ENCODE measurements at places on chromosomes 11 and 22.

- no peak for DNase-seq
Measured at GRCh38 chr22:39724390-39724789, 153.8 kb downstream of the CACNA1I start.

DNA sequence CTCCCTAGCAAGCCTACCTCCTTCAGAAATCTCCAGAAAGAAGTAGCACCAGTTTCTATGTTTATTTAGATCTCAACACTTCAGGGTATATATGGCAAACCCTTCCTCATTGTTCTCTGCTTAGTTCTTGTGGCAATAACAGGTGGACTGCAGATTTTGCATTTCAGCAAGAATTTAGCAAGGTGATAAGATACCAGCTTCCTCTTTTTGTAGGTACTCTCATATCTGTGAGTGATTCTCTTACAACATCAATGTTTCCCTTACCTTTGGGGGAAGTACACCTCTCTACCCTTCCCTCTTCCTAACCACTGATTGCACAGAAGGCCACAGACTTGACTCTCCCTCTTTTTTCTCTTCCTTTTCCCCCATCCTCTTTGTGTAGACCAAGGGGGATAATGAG, 230.9 kb upstream of the SESN3 start:
- no peak for DNase-seq

DNA sequence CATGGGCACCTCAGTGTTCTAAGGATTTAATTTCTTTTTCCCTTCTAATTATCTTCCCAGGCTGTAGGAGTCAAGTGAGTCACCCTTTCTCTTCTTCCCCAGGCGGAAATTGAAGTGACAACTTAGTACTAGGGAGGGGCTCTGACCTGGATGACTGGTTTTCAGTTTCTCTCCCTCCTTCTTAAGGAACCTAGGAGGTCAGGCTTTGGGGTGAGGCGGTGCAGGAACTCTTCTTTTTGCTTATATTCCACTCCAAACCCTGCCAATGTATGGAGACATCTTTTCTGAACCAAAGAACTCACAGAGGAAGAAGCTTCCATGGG, 12.6 kb downstream of the ZDHHC5 start:
- peak; percentile 41 for DNase-seq

DNA sequence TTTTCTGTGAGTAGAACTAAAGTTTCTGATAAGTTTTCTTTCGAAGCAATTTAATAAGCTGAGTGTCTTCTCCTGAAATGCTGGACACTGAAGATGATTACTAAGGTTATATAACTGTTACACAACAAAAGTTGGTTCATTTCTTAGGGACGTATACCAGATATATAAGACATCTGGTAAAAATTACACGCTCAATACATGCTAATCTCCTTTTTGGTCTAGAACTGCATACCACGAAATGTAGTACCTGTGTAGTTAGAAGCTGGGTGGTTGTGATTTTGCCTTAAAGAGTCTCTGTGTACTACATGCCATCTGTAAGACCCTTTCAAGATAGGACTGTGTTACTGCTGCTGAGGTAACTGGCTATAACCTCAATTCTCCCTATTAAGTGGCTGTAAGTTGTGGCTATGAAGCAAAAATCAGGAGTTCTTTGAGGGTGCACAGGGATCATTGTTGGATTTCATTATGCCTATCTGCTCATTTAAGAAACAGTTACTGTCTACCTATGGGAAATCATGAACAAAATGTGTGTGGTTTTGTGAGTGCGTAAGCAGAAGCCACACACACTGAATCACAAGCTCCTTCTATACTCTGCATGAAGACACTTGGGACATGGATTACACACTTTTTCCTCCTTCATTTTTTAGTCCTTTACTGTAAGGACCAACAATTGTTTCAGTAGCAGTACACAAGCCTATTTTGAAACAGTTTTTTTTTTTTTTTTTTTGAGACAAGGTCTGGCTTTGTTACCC, 195.9 kb downstream of the SWAP70 start:
- DNase-seq: peak; percentile 36

- no peak for DNase-seq
Measured at GRCh38 chr22:39132871-39133524, 19.5 kb downstream of the CBX7 start.

- DNase-seq: no peak
Measured at GRCh38 chr11:13333456-13333957, 55.9 kb downstream of the BMAL1 start.

GRCh38 chr22:39570226-39570625, 327 bp upstream of the CACNA1I start:
- no peak for DNase-seq

- no peak for DNase-seq
Measured at GRCh38 chr11:133714471-133715375, 130.6 kb downstream of the SPATA19 start.

GRCh38 chr11:65551572-65552387, 6.4 kb downstream of the LTBP3 start:
- DNase-seq: peak; percentile 69

GRCh38 chr11:2154195-2154585, 6.8 kb downstream of the INS start:
- no peak for DNase-seq

All from activated CD4-positive, alpha-beta T cell treated with anti-CD3 and anti-CD28 coated beads, Interleukin-2, amount 50 U/mL, for 16 hours (primary cell).